ENCODE measurements at places on chromosomes 11 and 22.

DNA sequence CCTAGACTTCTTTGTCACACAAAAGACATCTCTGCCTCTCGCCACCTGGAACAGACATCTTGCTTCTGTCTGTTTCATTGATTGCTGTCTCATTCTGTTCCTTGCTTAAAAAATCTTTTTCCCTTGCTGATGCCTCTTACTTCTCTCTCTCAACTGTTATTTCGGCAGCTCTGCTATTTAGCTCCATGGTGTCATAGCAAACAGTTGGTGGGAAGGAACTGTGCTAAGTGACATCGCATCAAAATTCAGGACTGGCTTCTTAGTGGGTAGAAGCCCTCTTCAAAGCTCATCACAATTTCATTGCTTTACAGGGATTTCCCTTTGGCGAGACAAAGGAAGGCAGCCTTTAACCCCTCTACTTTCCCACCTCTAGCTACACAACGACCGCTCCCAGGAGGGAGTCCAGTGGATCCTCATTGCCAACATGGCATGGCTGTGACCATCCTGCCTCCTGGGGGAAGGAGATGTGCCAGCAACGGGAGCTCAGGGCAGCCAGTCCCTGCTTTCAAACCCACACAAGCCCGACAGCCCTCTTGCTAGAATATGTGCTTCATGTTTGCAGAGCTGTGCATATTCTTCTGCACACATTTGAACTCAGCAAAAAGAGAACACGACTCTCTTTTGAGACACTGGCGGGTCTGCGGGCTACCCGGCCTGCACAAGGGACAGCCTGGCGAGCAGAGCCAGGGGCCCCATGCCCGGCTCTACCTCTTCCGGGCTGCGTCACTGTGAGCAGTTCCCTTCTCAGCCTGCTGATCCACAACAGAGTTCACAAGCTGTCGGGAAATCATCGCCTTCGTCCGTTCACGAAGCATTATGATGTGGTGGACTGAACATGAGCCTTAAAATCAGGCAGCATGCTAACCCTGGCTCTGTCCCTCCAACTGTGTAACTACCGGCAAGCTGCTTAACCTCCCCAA, 51.1 kb upstream of the JAM3 start:
- no peak for DNase-seq

- no peak for DNase-seq
Measured at GRCh38 chr11:17691550-17691949, 27.8 kb upstream of the MYOD1 start.

DNA sequence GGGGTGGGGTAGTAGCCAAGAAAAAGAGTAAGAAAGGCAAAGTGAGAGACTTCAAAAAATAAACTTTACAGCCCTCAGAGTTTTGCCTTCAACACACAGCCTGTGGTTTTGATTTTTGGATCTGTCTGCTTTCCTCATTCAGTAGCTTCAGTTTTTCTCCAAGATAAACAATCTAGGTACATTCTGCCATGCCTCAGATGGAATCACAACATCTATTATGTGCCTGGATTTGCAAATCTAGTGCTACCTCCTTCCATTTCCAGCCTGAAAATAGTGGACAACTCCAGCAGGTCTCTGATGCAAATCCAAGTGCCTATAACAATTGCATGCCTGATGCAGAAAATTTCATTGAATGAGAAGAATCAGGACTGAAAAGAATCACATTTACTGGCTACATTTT, 206.6 kb upstream of the GUCY1A2 start:
- no peak for DNase-seq

DNA sequence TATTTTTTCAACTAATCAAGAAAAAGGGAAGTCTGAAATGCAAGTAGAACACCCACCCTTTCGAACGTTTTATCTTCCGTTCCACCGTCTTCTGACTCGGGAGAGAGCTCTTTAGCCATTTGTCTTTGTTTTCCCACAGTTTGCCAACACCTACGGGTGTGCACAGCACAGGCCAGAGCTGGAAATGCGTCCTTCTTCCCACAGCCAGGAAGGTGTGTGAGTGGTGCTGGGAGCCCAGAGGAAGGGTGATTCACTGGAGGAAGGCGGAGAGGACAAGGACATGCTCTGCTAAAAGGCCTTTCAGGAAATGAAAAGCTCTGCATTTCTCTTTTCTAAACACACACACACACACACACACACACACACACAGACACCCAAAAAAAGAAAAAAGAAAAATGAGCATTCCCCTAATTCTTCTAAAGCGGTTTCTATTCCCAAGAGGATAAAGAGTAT, 18.5 kb downstream of the ENDOD1 start:
- DNase-seq = peak; percentile 12

GRCh38 chr11:3840870-3841425, at the start of gene RHOG:
Gene RHOG (minus strand): TSS chr11:3840959. CDS start chr11:3828138, 12,821 bp downstream.
- peak; percentile 66 for DNase-seq

GRCh38 chr22:26576026-26576680, 13.8 kb downstream of the TPST2 start:
- peak; percentile 54 for DNase-seq

GRCh38 chr11:63909591-63910506, 7.1 kb downstream of the RCOR2 start:
- no peak for DNase-seq

GRCh38 chr11:64359712-64360445, 917 bp downstream of the RPS6KA4 start:
- DNase-seq = peak; percentile 49

DNA sequence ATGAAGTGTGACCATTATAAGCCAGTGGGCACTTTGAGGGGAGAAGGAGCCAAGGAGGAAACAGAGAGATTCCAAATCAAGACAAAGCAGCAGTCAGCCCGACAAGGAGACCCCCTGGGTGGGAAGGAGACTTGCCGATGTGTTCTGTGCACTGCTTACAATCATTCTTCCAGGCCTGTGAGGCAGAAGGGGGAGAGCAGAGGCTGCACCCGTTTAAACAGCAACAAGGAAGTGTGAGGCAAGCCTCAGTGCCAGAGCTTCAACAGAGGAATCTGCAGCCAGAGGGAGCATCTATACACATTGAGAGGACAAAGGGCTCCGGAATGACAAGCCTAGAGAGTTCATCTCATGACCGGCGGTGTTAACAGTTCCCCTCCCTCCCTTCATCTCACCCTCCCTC, 121.1 kb downstream of the NXPE2 start:
- DNase-seq = no peak

DNA sequence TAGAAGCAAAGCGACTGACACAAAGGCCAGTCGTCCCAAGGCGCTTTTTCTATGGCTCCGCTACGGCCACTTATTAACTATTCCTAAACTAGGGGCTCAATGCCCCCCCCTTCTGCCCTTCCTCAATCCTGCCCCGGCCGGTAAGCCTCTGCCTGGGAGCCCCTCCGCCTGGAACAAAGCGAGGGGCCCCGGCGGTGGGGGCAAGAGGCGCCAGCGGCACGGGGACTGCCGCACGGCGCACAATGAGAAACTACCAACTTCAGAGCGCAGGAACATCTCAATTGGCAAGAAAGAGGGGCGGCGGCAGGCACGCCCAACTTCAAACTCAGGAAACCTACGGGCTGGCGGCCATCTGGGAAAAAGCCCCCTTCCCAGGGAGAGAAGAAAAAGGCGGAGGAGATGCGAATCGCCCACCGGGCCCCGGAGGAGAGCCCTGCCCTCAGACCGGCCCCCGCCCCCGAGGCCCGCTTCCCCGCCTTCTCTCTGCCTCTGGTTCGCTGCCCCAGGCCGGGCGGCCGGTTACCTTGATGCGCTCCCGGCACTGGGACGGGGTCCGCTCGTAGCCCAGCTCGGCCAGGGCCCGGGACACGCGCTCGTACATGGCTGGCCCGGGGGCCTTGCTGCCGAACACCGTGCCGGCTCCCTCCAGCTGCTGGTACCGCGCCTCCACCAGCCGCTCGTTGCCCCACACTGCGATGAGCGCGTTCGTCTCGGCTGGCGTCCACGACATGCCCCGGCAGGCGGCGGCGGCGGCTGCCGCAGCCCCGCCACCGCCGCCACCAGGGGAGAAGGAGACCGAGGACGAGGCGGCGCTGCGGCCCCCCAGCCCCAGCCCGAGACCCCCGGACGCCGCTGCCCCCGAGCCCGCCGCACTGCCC, 619 bp downstream of the MSANTD2 start:
- peak; percentile 19 for DNase-seq

- DNase-seq = no peak
Measured at GRCh38 chr11:125938418-125938817, 7.4 kb upstream of the VSIG10L2 start.

- no peak for DNase-seq
Measured at GRCh38 chr11:83819931-83820549, 533.9 kb upstream of the CCDC90B start.

- no peak for DNase-seq
Measured at GRCh38 chr11:124479561-124479960, 34.1 kb upstream of the OR8B8 start.

GRCh38 chr11:32427935-32428664, 7.2 kb downstream of the WT1 start:
- DNase-seq = no peak

- DNase-seq = peak; percentile 49
Measured at GRCh38 chr11:36744375-36745168, 146.5 kb upstream of the RAG2 start.

GRCh38 chr11:12148882-12149281, 38.5 kb downstream of the MICAL2 start:
- DNase-seq = no peak

DNA sequence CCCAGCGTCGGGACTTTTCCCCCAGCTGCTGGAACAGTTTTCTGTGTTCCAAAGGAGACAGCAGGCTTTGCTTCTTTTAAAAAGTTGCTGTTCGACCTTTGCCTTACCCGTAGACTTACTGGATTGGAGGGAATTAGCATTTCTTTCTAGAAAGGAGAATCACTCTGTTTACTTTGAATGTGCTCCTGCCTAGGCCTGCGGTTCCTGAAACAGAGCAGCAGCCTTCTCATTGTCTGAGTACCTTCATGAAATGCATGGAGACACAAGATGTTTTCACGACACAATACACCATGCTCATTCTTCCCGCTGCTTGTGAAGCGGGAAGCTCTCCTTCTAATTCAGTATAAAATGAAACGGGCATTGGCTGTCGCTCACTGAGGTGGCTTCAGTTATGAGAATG, 196.2 kb downstream of the TBC1D22A start:
- DNase-seq = no peak

DNA sequence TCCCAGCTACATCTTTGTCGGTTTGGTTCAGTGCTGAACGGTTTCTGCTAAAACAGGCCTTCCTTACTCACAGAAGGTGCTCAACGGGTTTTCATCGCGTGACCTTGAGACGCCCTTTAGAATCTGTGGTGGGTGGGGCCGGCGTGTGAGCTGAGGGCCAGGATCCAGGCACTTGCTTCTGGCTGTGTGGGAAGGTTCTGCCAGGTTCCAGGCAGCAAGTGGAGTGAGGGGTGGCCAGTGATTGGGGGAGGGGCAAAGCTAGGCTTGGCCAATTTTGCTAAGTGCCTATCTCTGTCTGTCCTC, 35.2 kb downstream of the KCNJ4 start:
- DNase-seq = no peak

DNA sequence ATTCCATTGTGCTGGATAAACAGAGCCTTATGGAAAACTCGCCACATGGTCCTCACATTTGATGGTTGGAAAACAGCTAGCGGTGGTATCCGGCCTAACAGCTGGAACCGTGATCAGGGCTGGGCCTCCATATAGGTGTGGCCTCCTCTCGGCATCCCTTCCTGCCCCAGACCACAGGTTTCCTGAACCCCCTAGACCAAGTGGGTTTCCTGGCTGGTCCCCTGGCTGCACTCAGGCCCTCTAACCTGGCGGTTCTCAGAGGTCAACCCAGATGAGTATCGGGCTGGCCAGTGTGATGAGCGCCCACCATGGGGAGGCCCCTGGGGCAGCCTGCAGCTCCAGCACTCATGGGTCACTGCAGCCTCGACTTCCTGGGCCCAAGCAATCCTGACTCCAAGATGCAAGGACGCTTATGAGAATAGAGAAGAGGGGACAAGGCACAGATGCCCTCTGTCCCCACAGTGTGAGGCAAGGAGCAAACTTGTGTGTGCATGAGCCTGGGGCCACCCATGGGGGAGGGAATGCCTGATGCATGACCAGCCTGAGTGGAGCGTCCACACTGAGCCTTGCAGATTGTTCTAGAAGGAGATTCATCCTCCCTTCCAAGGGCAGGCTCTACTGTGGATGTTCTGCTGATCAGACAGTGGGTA, 53.4 kb upstream of the WNT7B start:
- DNase-seq = no peak

DNA sequence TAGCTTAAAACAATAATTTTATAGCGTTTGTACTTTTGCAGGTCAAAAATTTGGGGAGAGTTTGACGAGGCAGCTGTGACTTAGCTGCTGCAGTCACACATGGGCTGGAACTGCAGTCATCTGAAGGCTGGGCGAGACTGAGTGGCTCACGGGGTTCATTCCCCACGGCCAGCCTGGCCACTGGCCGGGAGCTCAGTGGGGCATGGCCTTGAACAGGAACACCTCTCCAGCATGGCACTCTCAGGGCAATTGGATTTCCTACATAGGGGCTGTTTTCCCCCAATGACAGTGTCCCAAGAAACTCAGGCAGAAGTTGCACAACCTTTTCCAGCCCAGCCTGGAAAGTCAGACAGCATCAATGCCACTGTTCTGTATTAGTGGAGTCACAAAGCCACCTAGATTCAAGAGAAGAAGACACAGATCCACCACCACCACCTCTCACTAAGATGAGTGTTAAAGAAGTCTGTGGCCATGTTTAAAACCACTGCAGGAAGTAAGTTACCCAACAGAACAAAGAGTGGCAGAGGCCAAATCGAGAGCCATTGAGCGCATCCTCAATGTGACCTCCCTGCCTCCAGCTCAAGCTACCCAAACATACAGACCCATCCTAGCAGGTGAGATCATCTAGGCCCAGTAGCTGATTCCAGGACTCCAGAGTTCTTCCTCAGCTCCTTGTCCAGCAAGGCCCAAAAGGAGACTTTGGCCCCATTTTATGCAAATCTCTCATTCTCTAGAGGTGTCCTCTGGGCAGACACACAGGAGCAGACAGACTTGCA, 618.7 kb upstream of the CADM1 start:
- DNase-seq = no peak

GRCh38 chr11:86523738-86524619, 148.4 kb downstream of the ME3 start:
- DNase-seq = no peak

- no peak for DNase-seq
Measured at GRCh38 chr11:35267504-35267903, 128.5 kb downstream of the CD44 start.

GRCh38 chr11:79809487-79809886, 368.7 kb upstream of the TENM4 start:
- no peak for DNase-seq

GRCh38 chr11:71244116-71244810, 8.1 kb downstream of the SHANK2 start:
- no peak for DNase-seq

GRCh38 chr22:39239561-39240423, 5.0 kb downstream of the PDGFB start:
- DNase-seq = no peak

- DNase-seq = peak; percentile 27
Measured at GRCh38 chr11:34501500-34501899, 12.1 kb downstream of the ELF5 start.

- DNase-seq = no peak
Measured at GRCh38 chr11:5343474-5344335, at the start of gene OR51B5. Gene OR51B5 (minus strand): TSS chr11:5343524. CDS start chr11:5343524, 0 bp downstream.

DNA sequence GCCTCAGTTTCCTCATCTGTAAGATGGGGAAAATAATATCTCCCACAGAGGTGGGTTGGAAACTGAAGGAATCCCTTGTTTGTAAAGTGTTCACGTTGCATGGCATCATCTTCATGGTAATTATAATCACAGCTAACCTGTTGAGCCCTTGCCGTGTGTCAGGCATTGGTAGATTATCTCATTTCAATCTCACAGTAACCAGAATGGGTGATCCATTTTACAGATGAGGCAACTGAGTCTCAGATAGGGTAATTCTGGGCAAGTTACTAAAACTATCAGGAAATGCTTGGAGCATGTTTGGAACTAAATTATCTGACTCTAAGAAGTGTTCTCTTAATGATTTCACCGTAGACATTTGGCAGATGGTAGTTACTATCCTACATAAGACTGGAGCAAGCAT, 109.4 kb downstream of the NAV2 start:
- no peak for DNase-seq
